ENCODE measurements at places on chromosomes 13 and 19. TPM values are rescaled to one million over a fixed set of nuclear protein-coding genes. Genes with fewer than 3 reads are reported as not detected.

- no peaks in the 10 kb centered on the region for H3K27me3 ChIP-seq
- no peak for DNase-seq
- H3K36me3 ChIP-seq: no peaks in the 10 kb centered on the region
- no peaks in the 10 kb centered on the region for H3K4me1 ChIP-seq
Measured at GRCh38 chr19:49744946-49745381, 18.1 kb downstream of the TSKS start.

GRCh38 chr13:32811297-32811800 is 204.9 kb upstream of the KL start:
- no peaks in the 10 kb centered on the region for H3K36me3 ChIP-seq
- no peaks in the 10 kb centered on the region for H3K27me3 ChIP-seq
- no peak for DNase-seq
- H3K27ac ChIP-seq: no peak overlapping the region
- H3K4me3 ChIP-seq: no peak overlapping the region

- DNase-seq: peak; percentile 83
- H3K4me3 ChIP-seq: no peak overlapping the region
- H3K27me3 ChIP-seq: no peaks in the 10 kb centered on the region
- H3K27ac ChIP-seq: peak overlapping the region; percentile 93
Measured at GRCh38 chr19:35040826-35041547, 534 bp upstream of the HPN start.

DNA sequence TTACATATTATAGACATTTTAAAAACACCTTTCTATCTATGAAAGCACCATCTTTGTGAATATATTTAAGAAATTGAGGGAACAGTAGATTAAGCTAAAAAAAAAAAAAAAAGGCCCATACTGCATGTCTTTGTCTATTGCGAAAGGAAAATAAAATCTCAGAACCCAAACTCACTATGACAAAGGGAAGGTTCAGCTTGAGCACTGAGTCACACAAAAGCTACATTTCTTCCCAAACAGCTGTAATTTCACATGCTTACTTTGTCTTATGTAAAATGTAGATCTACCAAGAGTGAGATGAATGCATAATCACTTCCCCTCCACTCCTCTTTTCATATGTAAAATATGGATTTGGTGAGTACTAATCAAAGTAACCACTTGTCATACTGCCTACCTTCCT is 640.1 kb upstream of the KLF12 start:
- H3K27me3 ChIP-seq: no peaks in the 10 kb centered on the region
- H3K4me1 ChIP-seq: no peaks in the 10 kb centered on the region
- H3K36me3 ChIP-seq: no peaks in the 10 kb centered on the region
- H3K27ac ChIP-seq: no peak overlapping the region
- no peak overlapping the region for H3K4me3 ChIP-seq

The ZNF763 gene
- 1.3 TPM for total RNA-seq

GRCh38 chr19:33304760-33305647 is 2.7 kb upstream of the CEBPA start:
- no peaks in the 10 kb centered on the region for H3K27me3 ChIP-seq
- peak overlapping the region; percentile 58 for H3K4me3 ChIP-seq
- H3K36me3 ChIP-seq: no peaks in the 10 kb centered on the region

- peaks cover 3% of the 10 kb centered on the region for H3K36me3 ChIP-seq
- no peaks in the 10 kb centered on the region for H3K27me3 ChIP-seq
- no peak overlapping the region for H3K27ac ChIP-seq
- H3K4me3 ChIP-seq: no peak overlapping the region
- DNase-seq: no peak
- H3K4me1 ChIP-seq: peaks cover 11% of the 10 kb centered on the region
Measured at GRCh38 chr13:99260216-99260615, 2.0 kb upstream of the GPR18 start.

The APOC4 gene
- total RNA-seq: 131 TPM

The SPRED3 gene
- not detected for total RNA-seq

- no peaks in the 10 kb centered on the region for H3K4me1 ChIP-seq
- peak; percentile 37 for DNase-seq
- peak overlapping the region; percentile 72 for H3K4me3 ChIP-seq
- no peaks in the 10 kb centered on the region for H3K27me3 ChIP-seq
- peak overlapping the region; percentile 93 for H3K27ac ChIP-seq
Measured at GRCh38 chr13:44140888-44141724, 232.5 kb upstream of the SERP2 start.

DNA sequence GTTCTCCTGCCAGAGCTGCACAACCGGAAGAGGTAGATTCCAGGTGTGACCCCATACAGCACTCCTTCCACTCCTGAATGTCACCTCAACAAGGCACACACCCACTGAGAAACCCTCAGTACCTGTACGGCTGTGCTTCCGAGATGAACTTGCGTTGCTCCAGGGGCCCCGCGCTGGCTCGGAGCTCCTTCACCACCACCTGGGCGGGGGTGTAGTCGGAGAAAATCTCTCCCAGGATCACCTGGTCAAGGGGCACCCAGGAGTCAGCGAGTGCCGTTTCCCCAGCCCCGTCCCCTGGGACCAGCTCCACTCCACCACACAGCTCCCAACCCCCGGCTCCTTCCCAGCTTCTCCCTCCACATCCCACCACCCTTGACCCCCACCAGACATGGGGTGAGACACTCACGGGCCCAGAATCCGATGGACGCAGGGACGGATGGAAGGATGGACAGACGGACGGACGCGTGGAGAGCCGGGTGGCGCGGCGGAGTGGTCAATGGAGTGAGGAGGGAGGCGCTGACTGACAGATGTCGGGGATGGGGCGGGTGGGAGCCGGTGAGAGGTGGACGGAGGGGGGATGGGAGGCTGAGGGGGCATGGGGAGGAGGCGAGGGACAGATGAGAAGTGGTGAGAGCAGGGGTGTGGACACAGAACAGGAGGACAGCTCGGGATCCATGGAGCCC is 2.8 kb downstream of the LMTK3 start:
- H3K27me3 ChIP-seq: peaks cover 3% of the 10 kb centered on the region
- no peak overlapping the region for H3K4me3 ChIP-seq
- no peak for DNase-seq
- H3K36me3 ChIP-seq: no peaks in the 10 kb centered on the region
- no peaks in the 10 kb centered on the region for H3K4me1 ChIP-seq

The ISYNA1 gene
- total RNA-seq: 8.0 TPM
